ENCODE measurements at places on chromosomes 2 and 18.

DNA sequence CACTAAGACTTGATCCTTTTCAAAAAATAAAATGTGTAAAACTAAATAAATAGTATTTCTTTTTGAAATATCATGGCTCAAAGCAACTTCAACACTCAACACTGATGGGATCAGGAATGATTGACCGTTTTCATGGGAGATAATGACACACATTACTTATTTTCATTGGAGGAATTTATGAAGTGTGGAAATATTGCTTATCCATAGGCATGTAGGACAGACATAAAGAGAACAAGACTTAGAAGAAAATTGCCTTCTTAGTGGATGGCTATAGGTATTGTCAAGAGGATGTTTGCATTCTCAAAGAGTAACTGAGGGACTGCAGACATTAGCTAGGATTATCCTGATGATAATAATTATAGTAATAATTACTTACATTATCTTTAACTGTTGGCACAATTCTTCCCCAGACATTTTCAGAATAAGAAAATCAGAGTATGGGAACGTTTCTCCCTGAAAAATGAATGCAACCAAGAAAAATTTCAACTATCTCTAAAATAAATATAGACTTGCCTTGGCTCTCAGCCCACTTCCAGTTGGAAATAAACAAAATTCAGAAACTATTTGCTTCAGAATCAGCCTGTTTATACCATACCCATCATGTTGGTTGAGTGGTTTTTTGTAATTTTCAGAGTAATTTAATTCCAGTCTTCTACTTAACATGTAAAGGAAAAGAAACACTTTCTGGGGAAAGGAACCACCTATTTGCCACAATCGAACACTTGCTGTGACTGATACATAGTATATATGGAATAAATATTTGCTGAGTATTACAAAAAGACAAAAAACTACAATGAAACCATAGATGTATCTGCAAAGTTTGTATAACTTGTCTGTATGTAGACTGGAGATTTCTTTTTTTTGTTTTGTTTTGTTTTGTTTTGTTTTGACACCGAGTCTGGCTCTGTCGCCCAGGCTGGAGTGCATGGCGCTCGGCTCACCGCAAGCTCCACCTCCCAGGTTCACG, 165.7 kb downstream of the TMX3 start:
- DNase-seq = no peak

DNA sequence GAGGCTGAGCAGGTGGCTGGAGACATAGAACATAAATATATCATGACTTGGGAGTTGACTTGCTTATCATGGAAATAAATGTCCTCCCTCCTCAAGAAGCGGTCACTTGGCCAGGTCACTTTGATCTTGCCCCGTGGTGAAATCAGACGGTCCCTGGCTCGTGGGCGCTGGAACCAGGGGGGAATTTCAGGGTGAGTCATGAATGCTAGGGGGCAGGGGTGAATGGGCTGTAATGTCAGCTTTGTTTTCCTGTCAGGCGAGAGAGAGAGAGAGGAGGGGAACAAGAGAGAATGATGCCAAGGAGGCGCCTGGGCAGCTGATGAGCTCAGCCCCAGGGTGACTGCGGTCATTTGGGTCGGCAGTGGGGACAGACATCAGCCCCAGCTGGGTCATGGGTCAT, 47.7 kb downstream of the RRM2 start:
- DNase-seq = no peak

GRCh38 chr2:26993768-26994167, 23.3 kb downstream of the MAPRE3 start:
- DNase-seq = no peak

GRCh38 chr2:18829976-18830375, 240.6 kb upstream of the NT5C1B start:
- no peak for DNase-seq

DNA sequence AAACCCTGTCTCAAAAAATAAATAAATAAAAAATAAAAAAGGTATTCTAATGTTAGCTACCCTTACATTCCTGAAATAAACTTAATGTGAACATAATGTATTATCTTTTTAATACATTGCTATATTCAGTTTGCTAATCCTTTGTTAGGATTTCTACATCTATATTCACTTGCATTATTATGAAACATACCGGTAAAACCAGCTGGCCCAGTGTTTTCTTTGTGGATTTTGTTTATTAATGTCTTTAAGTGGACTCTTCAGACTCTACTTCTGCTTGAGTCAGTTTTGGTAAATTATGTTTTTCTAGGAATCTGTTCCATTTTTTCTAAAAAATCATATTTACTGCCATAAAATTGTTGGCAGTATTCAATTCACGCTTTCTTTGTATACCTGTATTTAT, 34.5 kb downstream of the PTPN2 start:
- no peak for DNase-seq

DNA sequence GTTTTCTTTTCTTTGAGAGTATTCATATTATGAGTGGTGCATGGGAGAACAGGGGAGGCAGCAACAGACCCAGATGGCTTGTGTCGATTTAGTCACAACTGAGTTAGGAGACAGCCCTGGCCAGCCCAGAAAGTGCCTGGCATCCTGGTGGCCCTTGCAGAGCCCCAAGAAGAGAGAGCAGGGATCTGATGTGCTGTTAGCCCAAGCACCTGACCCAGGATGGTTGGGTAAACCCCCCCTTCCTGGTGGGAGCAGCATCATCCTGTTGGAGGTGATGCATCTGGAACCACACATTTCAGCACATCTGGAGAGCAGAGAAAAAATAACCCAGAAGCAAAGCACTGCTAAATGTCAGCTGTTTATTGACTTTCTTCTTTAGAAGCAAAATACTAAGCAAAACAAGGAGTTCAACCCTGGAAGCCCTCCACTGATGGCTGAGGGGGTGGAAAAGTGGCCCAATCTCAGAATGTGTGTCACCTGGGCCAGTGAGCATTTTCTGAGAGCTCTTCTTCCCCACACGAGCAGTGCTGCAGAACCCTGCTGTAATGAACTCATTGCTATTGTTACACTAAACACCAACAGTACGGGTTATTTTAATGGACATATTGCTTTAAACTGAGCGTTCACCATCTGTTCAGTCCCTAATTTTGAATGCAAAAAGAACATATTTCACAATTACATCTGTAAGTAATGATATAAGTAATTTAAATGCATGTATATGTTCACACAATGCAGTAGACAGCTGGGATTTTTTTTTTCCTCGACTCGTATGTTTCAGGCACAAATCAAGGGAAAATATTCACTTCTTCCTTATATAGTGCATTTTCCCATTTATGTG, 100.6 kb upstream of the SMIM21 start:
- peak; percentile 3 for DNase-seq

DNA sequence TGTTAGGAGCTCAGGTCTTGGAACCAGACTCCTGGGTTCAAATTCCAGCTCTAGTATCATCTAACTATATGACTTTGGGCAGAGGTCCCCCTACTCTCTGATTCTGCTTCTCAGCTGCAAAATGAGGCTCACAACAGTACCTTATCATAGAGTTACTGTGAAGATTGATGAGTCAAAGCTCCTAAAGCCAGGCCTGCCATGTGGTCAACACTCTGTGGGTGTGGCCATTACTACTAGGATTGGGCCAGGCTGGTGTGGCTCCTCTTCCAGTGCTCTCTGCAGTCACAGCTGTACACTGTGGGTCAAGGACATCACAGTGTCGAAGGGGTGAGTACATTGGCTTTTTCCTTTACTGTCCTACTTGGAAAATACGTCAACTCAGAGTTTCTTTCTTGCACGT, 22.6 kb downstream of the CAPN13 start:
- DNase-seq = no peak

DNA sequence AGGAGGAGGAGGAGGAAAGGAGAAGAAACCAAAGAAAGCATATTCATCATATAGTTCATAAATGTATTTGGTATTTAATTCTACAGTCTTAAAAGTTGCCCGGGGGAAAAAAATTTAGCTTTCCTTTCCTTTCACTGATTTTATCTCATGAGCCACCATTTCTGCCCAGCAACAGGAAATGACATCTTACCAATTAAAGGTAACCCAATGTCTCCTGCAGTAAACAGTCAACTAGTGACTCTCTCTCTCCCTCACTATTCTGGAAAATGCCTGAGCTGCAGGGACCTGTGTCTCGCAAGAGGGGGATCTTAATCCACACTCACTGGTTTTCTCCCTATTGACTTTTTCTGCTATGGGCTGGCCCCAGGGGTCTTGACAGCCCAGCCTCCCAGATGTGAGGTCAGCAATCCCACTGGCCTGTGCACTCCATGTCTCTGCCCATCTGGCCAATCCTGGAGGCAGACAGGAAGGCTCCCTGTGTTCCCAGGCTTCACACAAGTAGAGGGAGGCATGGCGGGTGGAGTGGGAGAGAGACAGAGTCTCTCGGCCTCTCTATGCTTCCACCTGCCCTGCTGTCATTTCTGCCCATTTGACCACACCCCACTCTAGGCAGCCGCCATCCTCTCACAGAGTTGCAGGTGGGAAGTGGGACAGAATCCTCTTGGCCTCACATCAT, 85.4 kb upstream of the CABLES1 start:
- DNase-seq = no peak

- DNase-seq = no peak
Observed at GRCh38 chr2:84115173-84115857, 343.8 kb downstream of the SUCLG1 start.

DNA sequence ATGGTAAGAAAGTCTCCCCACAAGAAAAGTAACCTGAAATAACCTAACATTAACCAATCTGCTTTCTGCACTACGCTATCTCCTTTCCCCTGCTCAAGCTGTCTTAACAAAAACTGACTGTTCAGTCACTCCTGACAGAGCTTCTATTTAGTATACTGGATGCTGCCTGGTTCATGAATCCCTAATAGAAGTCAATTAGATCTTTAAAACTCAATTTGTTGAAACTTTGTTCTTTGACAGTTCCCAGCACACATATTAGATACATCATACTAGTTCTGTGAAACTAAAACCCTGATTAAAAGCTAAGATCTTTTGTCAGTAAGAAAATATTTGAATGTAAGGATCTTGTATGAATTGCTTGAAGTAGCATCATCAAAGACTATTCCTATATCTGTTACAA, 287.4 kb downstream of the RBM43 start:
- no peak for DNase-seq

- DNase-seq = no peak
Observed at GRCh38 chr18:80229363-80229762, 18.0 kb downstream of the PARD6G start.

DNA sequence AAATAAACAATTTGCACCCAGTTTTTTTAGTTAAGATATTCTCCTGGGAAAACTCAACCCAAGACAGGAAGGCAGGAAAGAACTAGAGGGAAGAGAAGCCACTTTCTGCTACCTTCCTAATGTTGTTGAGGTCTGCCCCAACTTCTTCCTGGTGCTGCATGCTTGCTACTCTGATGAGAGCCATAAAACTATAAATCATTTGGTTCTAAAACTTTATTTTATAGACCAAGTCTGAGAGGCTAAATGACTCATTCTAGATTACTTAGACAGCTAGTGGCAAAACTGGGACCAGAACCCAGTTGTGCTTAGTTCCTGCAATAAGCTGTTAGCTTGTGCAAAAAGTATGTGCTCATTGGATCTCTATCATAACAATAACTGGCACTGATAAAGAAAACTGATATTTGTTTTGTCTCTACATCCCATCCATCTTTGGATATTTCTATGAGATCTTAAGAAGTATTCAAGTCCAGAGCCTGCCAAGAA, 344.9 kb upstream of the SLC14A2 start:
- DNase-seq = no peak

GRCh38 chr18:35106845-35107148, 65.6 kb downstream of the MAPRE2 start:
- DNase-seq = no peak

- DNase-seq = no peak
Observed at GRCh38 chr2:221753401-221753800, 181.3 kb upstream of the EPHA4 start.

GRCh38 chr2:15861898-15862297, 78.5 kb upstream of the MYCN start:
- DNase-seq = no peak

DNA sequence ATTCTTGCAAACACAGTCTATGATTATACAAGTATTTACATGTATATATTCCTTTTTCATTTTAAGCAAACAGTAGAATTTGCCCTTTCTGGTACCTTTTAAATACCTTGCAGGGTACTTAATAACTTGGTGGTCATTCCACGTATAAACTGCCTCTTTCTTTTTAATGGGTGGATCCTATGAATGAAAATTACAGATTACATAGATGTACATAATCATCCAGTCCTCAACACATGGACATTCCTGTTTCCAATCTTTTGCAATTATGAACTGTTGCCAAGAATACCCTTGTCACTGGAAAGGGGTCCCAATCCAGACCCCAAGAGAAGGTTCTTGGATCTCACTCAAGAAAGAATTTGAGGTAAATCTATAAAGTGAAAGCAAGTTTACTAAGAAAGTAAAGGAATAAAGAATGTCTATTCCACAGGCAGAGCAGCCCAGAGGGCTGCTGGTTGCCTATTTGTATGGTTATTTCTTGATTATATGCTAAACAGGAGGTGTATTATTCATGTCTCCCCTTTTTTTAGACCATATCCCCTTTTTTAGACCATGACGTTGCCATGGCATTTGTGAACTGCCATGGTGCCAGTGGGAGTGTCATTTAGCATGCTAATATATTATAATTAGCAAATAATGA, 7.7 kb upstream of the CCNT2 start:
- DNase-seq = no peak

DNA sequence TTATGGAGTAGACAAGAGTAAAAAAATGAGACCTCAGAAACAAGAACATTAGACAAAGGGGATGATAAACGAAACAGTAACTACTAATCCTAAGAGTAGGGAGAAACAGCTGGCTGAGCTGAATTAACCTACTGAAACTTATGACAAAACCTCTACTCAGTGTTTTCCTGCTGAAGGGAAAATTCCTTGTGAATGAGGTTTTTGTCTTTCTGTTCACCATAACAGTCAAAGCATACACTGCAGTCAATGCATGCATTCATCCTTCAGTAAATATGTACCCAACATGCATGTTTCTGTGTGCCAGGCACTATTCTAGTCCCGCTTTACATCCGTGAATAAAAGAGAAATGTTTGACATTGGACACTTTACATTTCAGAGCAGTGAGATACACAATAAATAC, 805.6 kb upstream of the KLHL29 start:
- no peak for DNase-seq

DNA sequence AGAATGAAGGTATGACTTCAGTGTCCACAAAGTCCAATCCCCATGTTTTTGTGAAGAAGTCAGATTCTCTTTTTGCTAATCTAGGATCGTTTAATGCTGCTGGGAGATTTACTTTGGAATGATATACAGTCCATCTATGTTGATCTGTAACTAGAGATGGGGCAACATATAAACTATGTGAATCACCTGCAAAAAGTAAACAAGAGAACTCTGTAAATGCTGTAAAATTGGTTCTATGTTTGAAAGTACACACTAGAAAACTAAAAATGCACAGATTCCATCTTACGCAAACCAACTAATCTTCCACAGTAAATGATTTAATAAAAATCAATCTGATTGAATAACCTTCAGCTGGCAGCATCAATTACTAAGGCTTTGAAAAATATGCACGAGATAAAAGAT, 37.5 kb downstream of the VPS54 start:
- DNase-seq = no peak

- no peak for DNase-seq
Observed at GRCh38 chr18:21117409-21118131, 6.0 kb upstream of the ROCK1 start.

GRCh38 chr2:100339823-100340222, 17.5 kb upstream of the LONRF2 start:
- DNase-seq = peak; percentile 80

- DNase-seq = no peak
Observed at GRCh38 chr2:191081411-191082155, 67.6 kb upstream of the STAT1 start.
